Astrocyte of the spinal cord (primary cell): ENCODE measurements at places on chromosomes 4 and X.
A peak's percentile ranks its signal among the peaks of the same experiment; 100 is the strongest.

- no peak for DNase-seq
Measured at GRCh38 chr4:145315811-145316225, 135.4 kb upstream of the OTUD4 start.

GRCh38 chr4:64385220-64385619, 24.0 kb downstream of the TECRL start:
- DNase-seq = no peak

GRCh38 chr4:81634766-81635549, 163.3 kb upstream of the RASGEF1B start:
- no peak for DNase-seq

- DNase-seq = no peak
Measured at GRCh38 chrX:40854242-40854641, 118.9 kb upstream of the MED14 start.

DNA sequence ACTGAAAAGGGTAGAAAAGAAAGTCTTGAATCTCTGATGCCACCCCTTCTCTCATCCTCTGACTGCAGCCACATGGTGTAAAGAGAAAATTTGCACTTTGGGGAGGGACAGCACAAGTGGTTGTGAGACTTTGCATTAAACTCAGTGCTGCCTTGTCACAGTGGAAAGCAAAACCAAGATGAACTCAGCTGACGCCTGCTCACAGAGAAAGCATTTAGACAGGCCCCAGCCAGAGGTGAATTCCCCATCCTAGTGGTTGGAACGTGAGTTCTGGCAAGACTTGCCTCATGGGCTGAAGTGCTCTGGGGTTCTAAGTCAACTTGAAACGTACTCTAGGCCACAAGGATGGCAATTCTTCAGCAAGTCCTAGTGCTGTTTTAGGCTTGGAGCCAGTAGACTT, 1101.4 kb downstream of the ADGRL3 start:
- DNase-seq = no peak

DNA sequence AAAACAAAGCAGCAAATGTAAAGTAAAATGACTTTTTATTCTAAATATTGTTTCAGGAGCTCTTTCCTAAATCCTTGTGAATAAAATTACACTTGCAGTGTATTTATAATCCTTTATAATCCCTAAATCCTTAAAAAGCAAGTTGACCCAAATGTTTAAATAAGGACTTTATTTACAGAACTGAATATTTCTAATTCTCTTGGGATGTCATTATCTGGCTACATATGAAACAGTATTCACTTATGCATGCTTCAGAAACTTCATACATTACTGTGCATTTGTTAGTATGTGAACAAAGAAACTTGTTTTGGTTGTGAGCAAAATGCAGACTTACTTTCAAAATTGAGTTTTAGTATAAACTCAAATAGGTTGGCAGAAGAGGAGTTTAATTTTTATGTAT, 49.2 kb downstream of the PTTG2 start:
- DNase-seq = no peak

- no peak for DNase-seq
Measured at GRCh38 chr4:17008834-17009345, 110.4 kb upstream of the LDB2 start.

DNA sequence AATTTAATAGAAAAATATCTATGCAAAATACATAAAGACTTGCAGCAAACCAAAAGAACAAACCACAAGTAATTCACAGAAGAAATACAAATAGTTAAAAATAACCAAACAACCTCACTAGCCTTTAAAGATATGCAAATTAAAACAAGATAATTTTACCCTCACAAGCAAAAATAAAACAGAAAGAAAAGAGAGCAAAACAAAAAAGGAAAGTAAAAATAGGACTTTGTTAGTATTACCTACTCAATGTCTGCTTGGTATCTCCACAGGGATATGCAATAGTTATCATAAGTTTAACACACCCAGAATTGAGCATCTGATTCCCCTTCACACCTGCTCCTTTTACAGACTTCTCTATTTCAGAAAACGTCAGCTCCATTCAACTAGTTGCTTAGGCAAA, 737.5 kb upstream of the MAGEB2 start:
- no peak for DNase-seq

- DNase-seq = no peak
Measured at GRCh38 chrX:18573556-18573955, 98.4 kb downstream of the RS1 start.

GRCh38 chr4:80081566-80081965, 8.5 kb upstream of the ANTXR2 start:
- no peak for DNase-seq

DNA sequence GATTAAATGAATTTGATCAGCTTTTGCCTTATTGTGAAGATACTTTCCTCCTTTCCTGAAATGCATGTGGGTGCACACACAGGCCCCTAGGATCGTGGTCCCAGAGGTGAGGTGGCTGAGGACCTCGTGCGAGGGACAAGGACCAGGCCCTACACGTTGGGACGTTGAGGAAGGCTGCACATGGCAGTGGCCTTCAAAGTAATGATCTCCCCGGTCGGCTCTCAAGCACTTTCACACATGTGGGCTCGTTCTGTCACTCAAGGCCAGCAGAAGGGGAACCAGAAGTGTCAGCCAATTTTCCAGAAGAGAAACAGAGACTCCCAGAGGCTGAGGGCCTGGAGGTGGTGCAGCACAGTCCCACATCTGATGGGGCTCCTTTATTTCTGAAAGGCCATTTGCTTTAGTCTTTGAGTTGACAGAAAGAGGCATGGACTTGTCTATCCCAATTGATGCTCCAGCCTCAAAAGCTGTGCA, 196.8 kb downstream of the AFAP1 start:
- no peak for DNase-seq

- DNase-seq = no peak
Measured at GRCh38 chrX:104151037-104151436, 5.8 kb downstream of the SLC25A53 start.

- peak; percentile 90 for DNase-seq
Measured at GRCh38 chr4:176534566-176534965, 214.8 kb downstream of the SPCS3 start.

GRCh38 chr4:1500966-1501753, 94.9 kb upstream of the NKX1-1 start:
- DNase-seq = no peak

DNA sequence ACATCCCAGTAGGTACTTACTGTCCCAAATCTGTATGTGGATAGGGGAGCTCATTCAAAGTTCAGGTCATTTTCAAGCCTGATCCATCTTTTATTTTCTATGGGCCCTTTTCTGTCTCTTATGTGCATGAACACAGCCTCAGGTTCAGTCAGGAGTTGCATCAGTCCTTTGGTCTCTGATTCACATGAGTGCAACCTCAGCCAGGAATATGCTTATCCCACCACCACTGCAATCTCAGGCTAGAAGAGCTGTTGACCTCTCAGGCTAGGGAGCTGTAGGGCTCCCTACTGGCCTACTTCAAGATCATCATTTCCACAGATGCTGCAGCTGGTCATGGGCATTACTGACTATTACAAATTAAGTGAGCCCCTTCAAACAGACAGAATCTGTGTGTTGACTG, 27.2 kb downstream of the AASDH start:
- no peak for DNase-seq
